Fibroblast of skin of left quadriceps (primary cell): ENCODE measurements at places on chromosomes 2 and 18.

- no peak for DNase-seq
These were observed 205.7 kb upstream of the ZSWIM2 start for GRCh38 chr2:187054501-187055319.

DNA sequence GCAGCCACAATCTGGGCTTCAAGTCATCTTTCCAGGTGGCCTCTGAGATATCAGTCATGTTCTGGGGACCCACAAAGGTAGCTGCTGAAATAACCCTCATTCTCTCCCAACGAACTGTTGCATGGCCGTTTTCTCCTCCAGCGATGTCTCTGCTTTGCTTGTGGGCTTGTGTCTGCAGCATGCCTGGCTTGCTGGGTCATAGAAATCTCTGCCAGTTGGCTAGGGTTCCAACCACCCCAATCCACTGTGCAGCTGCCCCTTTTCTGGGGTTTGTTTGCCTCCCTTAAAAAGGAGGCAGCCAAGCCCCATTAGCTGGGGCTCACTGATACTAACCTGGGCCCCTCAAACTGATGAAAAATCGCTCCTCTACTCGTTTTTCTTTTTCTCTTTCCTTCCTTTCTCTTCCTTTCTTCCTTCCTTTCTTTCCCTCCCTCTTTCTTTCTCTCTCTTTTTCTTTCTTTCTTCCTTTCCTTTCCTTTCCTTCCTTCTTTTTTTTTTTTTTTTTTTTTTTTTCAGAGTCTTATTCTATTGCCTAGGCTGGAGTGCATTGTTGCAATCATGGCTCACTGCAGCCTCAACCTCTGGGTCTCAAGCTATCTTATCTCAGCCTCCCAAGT is 680.0 kb downstream of the EPHA4 start:
- no peak for DNase-seq

- no peak for DNase-seq
These were observed 333.6 kb downstream of the METTL4 start for GRCh38 chr18:2237706-2238105.

GRCh38 chr18:52367953-52368742 is 28.2 kb downstream of the DCC start:
- DNase-seq, result no peak

DNA sequence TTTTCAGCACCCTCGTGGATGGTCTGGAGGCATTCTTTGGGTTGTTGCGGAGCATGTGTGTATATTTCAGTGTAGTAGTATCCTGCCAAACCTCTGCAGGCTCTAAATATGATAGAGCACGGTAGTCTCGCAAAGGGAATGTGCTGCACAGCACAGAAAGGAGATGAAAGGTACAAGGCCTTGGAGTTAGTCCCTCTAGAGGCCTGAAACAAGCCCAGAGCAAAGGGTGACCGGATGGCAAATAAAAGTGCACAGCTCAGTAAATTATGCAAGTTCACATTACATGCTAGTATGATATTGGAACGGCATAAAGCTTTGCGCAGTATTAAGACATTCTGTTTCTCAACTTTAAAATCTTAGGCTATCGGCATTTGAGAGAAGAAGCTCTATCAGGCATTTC is 294.5 kb upstream of the REV1 start:
- no peak for DNase-seq

DNA sequence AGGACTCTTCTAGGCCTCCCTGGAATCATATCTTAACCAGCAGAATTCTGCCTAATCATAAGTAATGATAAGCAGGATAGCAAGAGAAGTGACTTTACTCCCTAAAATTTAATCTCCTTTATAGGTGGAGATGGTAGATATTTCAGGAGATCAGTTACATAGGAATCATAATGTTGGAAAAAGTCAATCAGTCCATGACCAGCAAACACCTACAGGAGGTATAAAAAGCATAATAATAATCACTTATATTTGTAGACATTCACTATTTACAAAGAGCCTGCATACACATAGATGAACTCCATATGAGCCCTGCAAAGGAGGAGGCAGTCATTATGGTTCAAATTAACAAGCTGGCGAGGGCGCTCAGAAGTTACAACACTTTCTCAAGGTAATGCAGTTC is 2.5 kb downstream of the GALNT5 start:
- DNase-seq, result no peak

- DNase-seq, result no peak
These were observed 10.2 kb downstream of the C18orf32 start for GRCh38 chr18:49476664-49477411.

DNA sequence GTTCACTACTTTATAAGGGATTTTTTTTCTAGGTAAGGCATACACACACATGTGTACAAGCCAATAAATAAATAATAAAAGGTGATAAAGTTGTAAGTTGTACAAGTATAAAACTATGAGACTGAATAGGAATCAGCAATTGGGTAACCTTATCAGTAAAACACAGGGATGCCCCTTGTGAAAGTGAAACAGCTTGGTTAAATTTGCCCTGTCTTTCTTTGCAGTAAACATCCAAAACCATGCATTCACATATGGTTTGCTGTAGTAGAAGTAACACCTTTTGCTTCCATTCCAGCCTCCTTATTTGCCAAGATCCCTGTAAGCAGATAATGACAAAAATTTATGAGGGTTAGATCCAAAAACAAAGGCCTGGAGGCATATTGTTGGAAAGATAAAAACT is 44.3 kb upstream of the NEUROD1 start:
- DNase-seq, result no peak

GRCh38 chr2:157444641-157445040 is 752 bp upstream of the CYTIP start:
- no peak for DNase-seq

DNA sequence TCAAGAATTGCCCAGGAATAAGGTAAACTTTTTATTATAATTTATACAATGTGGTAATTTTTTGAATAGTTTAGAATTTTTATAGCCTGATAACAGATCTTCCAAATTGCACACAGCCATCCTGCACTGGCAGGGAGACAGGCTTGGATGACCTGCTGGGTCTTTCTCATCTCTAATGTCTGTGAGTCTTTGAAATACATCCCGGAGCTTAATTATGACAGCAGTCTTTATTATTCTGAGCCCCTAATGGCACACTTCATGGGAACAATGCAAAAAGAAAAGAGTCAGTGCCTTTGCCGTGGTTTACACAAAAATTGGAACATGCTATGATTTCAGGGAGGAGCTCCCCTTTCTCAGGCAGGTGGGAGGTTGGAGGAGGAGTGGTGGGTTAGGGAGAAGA is 71.0 kb downstream of the TMEM182 start:
- DNase-seq, result no peak

GRCh38 chr2:241390301-241391206 is 34.5 kb downstream of the FARP2 start:
- DNase-seq, result no peak

- no peak for DNase-seq
These were observed 99.5 kb downstream of the GALNT13 start for GRCh38 chr2:153971250-153971649.

GRCh38 chr2:63424329-63425078 is 163.8 kb downstream of the WDPCP start:
- DNase-seq, result no peak

DNA sequence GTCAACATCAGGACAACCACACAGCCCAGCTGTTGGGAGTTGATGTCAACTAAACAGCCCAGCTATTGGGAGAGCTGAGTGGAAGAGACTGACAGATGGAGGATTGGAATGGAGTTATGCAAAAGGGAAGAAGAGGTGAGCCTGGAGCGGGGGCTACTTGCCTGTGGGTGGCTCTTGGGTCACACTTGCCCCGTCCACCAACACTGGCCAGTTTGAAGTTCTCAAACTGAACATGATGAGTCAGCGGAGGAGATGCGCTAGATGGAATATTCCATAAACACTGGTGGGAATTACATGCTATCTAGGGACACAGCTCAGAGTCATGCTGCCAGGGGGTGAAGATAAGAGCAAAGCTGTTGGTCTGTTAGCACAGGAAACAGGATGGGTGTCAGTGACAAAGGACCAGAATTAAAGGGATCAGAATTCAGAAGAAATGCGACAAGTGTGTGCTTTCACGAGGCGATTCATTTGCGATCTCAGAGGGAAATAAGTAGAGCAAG is 33.2 kb upstream of the AGAP1 start:
- no peak for DNase-seq

DNA sequence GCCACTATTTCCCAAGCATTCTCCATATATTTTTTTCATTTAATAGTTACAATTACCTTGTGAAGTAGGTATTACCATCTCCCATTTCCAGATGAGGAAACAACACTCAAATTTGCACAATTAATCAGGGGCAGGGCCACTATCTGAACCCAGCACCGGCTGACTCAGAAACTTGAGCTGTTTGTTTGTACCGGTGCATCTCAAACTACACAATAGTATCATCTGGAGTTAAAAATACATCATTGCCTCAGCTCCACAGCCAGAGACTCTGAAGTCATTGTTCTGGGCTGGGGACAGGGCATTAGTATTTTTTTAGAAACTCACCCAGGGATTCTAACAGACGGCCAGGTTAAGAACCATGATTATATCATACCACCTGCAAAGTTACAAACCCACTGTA is 55.9 kb downstream of the CDCA7 start:
- DNase-seq, result no peak

GRCh38 chr2:202278036-202278760 is 12.6 kb downstream of the NOP58 start:
- DNase-seq, result peak; percentile 23

- no peak for DNase-seq
These were observed 13.4 kb downstream of the COLEC12 start for GRCh38 chr18:486929-487740.

DNA sequence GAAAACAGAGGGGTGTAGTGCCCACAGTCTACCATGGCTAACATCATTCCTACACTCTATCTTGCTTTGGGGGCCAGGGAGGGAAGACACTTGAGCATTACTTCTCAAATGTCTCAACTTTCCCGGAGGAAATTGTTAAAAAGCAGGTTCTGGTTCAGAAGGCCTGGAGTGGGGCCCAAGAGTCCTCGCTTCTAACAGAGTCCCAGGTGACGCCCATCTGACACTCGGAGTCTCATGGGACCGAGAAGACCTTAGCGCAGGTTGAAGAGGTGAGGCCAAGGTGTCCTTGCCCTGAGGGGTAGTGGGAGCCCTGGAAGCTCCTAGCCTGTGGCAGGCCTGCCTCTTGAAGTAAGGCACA is 40.1 kb downstream of the ZFP36L2 start:
- no peak for DNase-seq

DNA sequence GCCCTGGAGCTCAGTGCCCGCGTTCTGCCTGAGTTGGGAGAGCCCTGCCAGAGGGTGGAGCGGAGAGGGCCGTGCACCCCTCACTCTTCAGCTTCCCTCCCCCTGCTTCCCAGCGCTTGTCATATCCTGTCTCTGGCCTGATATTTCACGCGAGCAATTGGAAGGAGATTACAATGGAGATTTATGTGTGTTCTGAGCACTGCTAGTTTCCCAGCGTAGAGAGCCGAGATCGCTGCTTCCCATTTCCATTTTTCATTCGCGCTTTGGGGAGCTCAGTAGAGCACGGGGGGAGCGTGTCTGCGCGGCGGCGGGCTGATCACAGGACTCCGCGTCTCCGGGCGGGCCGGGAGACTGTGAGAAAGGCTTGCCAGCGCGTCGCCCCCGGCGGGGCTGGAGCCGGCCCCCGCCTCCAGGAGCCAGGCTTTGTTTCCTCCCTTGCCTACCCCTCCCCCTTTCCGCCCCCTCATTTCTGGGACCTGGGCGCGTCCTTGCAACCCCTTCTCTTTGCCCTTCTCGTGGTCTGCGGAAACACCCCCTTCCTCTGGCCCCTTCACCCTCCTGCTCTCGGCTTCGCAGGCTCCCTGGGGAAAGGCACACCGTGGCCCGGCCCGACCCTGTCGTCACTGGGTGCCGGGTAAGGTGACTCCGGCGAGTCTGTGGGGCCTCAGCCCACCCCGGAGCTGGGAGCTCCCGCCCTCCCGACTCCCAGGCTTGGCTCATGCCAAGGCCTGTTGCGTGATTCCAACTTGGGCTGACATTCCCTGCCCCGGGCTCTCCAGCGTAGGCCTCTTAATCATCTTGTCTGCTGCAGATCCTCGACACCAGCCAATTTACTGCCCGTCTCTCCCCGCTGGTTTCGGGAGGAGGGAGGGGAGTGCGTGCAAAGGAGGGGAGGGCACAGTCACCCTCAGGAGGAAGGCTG is 5.8 kb downstream of the DLX2 start:
- no peak for DNase-seq

DNA sequence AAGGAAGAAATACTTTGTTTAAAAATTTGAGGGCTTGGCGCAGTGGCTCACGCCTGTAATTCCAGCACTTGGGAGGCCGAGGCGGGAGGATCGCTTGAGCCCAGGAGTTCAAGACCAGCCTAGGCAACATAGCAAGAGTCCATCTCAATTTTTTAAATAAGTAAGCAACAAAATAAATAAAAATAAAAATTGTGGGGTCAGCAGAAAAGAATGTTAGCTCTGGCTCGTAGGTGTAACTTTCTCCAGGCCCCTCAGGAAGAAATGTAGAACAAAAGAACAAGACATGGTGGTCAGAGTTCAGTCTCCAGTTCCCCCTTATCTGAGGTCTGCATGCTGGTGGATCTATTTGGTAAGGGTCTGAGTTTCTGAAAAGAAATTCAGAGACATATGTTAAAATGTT is 20.4 kb upstream of the PDCL3 start:
- DNase-seq, result no peak

DNA sequence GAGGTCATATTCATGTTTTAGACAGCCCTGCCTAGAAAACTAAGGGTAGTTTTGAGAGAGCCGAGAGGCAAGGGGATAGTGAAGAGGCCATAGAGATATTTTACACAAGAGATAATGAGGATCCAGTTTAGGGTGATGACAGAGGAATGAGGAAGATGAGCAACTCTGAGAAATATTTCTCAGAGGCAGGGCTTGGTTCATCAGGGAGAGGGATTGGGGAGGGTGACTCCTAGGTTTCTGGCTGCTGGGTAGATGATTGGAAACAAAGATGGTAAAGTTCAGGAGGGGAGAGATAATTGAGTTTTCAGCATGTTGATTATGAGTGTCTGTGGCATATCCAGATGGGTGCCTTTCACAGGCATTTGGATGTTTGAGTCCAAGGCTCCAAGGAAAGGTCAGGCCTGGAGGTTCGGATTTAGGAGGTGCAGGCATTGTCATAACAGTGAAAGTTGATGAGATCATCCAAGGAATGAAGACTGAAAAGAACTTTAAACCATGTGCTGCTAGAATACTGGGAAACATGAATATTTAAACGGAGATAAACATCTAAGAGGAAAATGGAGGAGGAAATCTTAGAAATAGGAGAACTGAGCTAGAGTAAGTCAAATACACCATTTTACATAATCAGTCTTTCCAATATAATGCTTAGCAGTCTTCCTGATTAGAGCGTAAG is 7.4 kb downstream of the MYL12B start:
- no peak for DNase-seq

- DNase-seq, result no peak
These were observed 65.9 kb upstream of the TNP1 start for GRCh38 chr2:216925636-216926366.

GRCh38 chr2:23053601-23054000 is 331.4 kb upstream of the KLHL29 start:
- DNase-seq, result no peak

GRCh38 chr2:56508662-56509061 is 324.9 kb downstream of the CCDC85A start:
- DNase-seq, result no peak

DNA sequence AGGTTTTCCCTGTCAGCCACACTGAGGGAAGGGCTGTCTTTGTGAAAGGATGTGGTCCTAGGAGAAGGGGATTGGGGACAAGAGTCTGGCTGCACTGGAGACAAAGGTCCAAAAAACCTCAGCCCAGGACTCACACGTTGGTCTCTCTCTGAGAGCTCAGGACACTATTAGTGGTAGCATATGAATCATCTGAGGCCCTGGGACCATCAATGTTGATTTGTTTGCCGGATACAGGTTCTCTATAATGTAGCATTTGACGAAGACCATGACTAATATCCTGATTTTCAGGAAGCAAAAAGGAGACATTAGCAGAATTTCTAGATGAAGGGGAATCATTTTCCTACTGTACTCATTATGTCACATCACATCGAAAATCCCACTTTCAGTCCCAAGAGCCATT is 22.2 kb upstream of the DNAH6 start:
- no peak for DNase-seq
